Activated CD8-positive, alpha-beta memory T cell treated with anti-CD3 and anti-CD28 coated beads, Interleukin-2, amount 50 U/mL, for 48 hours (primary cell): ENCODE measurements at places on chromosomes 3 and 15.
A peak's percentile ranks its signal among the peaks of the same experiment; 100 is the strongest.

DNA sequence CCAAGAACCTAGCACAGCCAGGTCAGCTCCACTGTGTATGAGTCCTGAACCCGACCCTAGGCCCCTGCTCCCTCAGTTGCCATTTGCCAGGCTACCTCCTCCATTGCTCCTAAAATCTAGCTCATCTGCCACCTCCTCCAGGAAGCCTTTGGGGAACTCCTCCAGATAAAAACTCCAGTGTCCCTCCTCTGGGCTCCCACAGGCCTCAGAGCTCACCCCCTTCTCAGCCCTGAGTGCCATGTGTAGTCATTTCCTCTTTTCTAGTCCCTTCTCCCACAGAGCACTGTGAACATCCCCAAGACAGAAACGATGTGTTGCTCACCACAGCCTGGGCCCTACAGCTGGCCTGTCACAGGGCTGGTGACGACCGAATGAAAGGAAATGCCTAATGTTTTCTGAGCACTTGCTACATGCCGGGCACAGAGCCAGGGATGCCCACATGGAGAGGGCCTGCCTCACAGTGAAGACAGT is 61.0 kb downstream of the IQSEC1 start:
- DNase-seq, result peak; percentile 73

DNA sequence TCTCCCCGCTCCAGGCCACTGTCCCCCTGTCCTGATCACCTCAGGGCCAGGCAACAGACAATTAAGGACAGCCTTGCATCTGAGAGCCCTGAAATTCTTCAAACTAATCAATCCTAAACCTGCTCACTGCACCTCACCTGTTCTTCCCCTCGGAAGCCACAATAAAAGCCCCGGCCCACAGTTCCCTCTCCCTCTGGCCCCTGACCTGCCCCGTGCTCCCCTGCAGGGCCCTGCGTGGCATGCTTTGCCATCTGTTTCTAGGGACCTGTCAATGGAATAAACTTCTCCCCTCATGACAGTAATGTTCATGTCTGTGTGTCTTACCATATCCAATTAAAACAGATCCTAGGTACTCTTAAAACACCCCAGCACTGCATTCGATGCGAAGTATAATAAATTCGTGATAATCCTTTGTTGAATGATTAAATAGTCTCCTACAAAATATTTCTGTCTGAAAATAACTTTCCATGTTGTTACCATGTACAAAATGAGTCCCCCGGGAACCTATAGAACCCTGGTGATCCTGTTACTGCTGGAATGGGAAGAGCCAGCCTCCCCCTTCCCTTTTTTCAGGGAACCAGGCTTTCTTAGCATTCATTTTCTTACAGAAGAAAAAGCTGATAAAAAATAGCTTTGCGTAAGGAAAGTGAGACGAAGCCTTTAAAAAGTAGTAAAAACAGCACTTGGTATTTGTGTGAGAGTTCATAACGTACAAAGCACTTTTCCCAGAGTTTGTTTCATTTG is 59.0 kb downstream of the ABTB1 start:
- DNase-seq, result no peak

DNA sequence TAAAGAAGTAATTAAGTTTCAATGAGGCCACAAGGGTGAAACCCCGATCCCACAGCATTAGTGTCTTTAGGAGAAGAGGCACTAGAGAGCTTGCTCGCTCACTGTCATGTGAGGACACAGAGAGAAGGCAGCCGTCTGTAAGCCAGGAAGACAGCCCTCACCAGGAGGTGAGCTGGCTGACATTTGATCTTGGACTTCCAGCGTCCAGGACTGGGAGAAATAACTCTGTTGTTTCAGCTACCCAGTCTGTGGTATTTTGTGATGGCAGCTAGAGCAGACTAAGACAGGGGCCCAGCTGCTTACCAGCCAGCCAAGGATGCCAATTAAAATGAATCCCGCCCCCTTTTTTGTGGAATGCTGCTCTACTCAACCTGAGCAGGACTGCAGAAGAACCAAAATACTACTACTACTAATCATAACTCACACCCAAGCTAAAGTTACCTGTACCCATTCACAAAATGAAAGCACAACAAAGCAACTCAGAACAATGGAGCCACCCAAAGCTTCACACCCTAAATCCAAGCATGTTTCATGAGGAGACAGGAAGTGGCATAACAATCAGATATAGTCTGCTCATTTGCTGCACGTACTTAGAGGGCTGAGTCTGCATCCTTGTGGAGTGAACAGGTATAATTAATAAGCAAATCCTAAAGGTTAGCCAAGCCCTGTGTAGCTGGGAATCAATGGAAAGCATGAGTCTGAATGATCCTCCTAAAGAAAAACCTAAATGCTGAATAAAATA is 35.6 kb upstream of the RHCG start:
- no peak for DNase-seq

- DNase-seq, result no peak
Observed at GRCh38 chr3:194224471-194225417, 88.8 kb downstream of the HES1 start.

DNA sequence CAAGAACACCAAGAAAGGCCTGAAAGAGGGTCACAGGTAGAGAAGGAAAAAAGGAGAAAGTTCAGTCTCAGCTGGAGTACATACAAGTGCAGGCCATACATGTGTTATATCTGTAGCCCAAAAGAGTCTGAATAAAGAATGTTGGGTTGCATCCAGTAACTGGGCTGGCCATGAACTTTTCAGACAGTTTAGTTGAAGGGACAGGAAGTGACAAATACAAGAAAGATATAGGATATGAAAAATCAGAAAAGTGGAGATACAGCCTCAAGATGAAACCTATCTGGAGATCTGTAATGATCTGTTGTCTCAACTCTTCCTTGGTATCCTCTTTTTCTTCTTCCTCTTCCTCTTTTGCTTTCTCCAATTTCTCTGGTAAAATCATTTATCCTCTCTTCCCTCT is 671.7 kb downstream of the MECOM start:
- DNase-seq, result no peak

GRCh38 chr3:42090973-42091731 is at the start of gene TRAK1:
Gene TRAK1, plus strand, starts transcription at chr3:42091357. Its CDS starts 113 bp downstream, at chr3:42091470.
- no peak for DNase-seq

GRCh38 chr3:5058471-5058951 is 63.6 kb upstream of the ARL8B start:
- no peak for DNase-seq

DNA sequence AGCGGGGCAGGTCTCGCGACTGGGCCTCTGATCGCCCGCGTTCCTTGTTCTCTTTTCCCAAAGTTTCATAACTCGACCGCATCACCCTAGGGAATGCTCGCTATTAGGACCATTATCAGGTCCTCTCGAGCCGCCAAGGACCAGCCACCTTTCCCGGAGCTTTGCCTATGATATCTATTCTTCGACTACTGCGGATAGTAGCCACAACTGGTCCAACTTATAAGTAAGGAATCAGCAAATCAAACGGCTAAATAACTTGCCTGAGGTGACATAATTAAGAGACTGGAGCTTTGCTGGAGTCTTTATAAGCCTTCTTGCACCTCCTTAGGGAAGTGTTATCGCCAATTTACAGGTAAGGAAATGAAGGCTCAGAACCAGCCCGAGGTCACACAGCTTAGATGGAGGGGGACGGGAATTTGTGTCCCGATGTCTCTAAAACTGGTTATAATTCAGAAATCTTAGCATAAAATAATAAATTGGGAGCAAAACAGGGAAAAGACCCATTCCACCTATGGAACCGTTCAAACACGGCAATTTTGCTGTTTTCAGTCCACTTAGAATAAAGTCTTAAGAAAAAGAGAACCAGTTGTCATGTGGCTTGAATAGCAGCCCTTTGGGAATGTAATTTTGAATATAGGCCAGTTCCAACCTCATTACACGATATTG is 479 bp upstream of the PLD1 start:
- no peak for DNase-seq

GRCh38 chr15:73021139-73021621 is 31.1 kb upstream of the NEO1 start:
- DNase-seq, result no peak

DNA sequence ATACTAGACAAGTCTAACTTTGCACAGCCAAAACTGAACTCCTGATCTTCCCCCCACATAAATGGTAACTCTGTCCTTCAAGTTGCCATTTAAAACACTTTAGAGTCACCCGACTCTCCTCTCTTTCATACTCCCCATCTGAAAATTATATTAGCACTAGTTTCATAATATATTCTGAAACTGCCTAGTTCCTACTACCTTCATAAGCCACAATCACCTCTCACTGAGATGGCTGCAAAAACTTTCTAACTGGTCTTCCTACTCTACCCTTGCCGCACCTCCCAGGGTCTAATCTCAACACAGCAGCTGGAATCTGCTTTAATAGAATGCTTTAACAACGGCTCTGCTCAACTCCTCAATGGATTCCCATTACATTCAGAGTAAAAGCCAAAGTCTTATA is 55.0 kb downstream of the GLB1 start:
- DNase-seq, result no peak

DNA sequence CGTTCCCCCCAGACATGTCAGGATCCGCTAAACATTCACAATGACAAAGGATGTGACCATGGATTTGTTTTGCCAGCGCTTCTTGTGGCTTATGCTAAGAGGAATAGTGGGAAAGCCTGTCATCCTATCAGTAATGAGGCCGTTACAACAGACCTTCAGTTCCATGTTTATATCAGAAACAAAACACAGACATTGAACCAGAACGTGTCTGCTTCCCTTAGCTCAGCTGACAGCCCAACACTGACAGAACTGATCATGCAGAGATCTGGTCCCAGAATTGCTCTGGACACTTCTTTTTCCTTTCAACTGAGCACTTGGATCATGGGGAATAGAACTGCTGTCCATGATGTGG is 58.3 kb upstream of the MYZAP start:
- no peak for DNase-seq

- no peak for DNase-seq
Observed at GRCh38 chr15:92891533-92892200, 8.5 kb upstream of the CHD2 start.

DNA sequence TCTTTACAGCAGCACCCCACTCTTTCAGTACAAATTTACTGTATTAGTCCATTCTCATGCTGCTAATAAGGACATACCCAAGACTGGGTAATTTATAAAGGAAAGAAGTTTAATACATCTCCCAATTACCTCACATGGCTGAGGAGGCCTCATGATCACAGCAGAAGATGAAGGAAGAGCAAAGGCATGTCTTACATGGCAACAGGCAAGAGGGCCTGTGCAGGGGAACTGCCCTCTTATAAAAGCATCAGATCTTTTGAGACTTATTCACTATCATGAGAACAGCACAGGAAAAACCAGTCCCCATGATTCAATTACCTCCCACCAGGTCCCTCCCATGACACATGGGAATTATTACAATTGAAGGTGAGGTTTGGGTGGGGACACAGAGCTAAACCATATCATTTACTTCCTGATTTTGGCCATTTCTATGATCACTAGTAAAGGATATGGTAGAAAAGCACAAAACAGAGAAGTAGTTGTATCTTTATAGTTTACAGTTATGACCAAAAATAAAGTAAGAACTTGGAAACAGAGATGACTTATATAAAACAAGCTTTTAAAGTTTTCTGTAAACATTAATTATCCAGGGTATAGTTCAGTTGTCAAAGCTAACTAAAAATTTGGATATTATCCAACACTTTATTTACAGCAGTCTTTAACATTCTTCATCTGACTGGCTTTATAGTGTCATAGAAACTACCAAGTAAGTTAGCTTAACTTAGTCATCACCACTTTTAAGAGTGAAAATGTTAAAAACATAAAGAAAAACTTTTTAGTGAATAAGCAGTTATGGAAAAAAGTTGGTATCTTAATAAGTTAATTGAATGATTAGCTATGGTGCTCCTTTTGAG is 40.2 kb downstream of the P2RY1 start:
- no peak for DNase-seq

GRCh38 chr3:52295671-52296208 is 8.1 kb downstream of the GLYCTK start:
- no peak for DNase-seq
